ENCODE measurements at places on chromosomes 1 and 21. TPM values are rescaled to one million over a fixed set of nuclear protein-coding genes. Genes with fewer than 3 reads are reported as not detected.

DNA sequence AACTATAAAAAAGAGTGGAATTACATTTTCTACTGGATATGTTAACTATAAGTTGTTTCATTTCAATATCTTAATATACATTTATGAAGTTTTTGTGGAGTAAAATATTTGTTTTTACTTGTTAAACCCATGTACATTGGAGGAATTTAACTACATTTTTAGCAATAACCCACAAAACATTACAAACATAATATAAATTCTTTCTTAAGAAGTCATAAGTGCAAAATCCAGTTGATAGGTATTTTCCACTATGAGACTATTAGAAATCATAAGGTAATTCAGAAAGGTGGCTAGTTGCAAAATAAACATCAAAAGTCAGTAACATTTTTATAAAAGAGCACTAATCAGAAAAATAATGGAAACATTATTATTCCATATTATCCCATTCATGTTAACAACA is 73.9 kb upstream of the RRP15 start:
- DNase-seq, result no peak

Gene NTMT2
- not detected for total RNA-seq

GRCh38 chr1:11648732-11649158 is 5.5 kb downstream of the FBXO2 start:
- DNase-seq, result peak; percentile 47

Gene DAP3
- total RNA-seq, result 151 TPM

Gene EDN2
- total RNA-seq, result not detected

GRCh38 chr1:228407106-228408040 is 738 bp upstream of the TRIM11 start:
- no peak for DNase-seq

DNA sequence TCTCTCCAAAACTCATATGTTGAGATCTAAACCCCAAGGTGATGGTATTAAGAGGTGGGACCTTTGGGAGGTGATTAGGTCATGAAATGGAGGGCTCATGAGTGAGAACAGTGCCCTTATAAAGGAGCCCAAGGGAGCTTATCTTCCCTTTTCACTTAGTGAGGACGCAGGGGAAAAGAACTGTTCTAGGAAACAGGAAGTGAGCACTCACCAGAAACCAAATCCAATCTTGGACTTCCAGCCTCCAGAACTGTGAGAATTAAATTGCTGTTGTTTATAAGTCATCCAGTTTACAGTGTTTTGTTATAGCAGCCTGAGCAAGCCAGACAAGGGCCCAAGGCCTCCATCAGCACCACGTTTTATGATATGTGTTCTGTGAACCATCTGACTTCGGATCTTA is 60.3 kb upstream of the LRRC8D start:
- DNase-seq, result no peak

GRCh38 chr1:12371053-12371452 is 141.2 kb downstream of the VPS13D start:
- DNase-seq, result no peak

DNA sequence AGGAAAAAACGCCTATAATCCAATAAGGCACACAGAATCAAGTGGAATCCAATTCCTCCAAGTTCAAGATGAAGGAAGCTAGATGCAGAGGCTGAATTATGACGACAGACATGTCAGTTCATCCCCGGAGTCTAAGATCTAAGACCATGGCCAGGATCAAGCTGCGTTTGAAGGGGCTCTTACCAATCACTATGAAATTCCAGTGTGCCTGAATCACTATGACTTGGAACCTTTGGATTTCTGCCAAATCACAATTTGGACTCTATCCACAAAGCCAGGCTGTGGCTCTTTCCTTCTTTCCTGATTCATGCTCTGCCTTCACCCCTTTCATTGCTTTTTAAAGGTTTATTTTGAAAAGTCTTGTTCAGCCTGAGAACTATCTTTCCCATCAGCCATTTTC is 17.1 kb downstream of the OLIG2 start:
- DNase-seq, result no peak

- DNase-seq, result no peak
Measured at GRCh38 chr1:109535971-109536491, 3.6 kb upstream of the GPR61 start.

All from activated naive CD8-positive, alpha-beta T cell treated with anti-CD3 and anti-CD28 coated beads for 36 hours (primary cell).